ENCODE measurements at places on chromosomes 3 and 15.

GRCh38 chr3:133999891-134000685, 29.6 kb downstream of the SLCO2A1 start:
- DNase-seq: no peak

DNA sequence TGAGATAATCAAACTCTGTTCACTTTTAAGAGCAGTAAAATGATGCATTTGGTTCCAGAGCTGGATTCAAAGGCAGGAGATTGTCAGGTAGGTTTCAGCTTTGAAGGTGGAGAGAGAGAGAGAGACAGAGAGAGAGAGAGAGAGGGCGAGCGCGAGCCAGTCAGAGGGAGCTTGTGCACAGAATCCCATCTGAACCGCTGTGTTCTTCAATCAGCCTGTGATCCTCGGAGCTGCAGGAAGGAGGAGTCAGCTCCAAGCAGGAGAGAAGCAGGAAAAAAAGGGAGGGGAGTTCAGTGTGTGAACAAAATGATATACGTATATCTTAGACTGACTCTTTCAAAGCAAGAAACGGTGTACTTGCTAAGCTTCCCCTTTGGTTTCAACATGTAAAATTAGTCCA, at the start of gene GPR149:
GPR149 (minus strand) TSS at position 177 of the 400 bp plus-strand sequence. CDS start 575 bp downstream, outside the sequence.
- DNase-seq: peak; percentile 65

DNA sequence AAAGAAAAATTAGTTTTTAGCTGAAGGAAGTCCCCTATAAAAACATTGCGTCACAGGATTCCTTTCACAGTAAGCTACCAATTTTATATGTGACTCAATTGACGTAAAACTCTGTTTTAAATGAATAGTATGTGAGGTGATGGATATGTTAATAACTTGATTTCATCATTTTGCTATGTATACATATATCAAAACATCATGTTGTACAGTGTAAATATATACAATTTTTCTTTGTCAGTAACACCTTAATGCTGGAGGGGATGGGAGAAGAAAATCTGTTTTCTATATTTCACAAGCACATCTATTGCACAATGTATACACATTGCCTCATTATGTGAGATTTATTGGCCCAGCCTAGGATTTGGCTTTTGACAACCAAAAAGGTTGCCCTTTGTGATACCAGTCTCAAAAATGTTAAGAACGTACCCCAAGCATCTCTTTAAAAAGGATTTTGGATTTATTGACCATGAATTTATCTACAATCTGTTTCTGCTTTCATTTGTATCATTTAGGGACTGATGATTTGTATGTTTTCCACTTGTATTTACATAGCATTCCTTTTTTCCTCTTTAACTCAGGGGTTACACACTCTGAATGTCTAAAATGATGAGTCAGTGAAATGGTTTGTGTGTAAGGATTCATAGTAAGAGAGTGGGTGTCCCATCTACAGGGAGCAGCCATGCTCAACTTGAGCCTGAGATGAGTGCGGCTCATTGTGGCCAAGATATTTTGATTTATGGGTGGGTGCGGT, 62.6 kb downstream of the CRTC3 start:
- no peak for DNase-seq

GRCh38 chr3:150275941-150276340, 132.2 kb upstream of the TSC22D2 start:
- DNase-seq: no peak

GRCh38 chr15:57752436-57752835, 45.9 kb downstream of the POLR2M start:
- DNase-seq: no peak

DNA sequence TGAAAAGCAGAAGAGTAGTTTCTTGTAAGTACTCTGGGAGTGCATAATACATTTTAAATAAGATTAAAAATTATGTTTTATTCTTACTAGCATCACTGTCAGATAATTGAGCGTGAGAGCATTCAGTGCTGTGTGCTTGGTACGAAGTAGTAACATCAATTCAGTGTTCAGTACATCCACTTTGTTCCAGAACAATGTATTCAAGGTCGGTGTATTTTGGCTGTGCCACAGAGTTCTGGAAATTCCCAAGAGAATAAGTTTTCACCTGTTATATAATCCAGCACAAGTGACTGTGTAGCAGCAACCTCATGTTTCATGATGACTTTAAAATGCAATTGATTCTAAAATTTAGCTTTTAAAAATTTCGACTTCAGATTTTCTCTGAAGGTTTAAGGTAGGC, 130.6 kb downstream of the IGF1R start:
- no peak for DNase-seq

- DNase-seq: no peak
These were observed 247.4 kb downstream of the KBTBD8 start for GRCh38 chr3:67245545-67245944.

DNA sequence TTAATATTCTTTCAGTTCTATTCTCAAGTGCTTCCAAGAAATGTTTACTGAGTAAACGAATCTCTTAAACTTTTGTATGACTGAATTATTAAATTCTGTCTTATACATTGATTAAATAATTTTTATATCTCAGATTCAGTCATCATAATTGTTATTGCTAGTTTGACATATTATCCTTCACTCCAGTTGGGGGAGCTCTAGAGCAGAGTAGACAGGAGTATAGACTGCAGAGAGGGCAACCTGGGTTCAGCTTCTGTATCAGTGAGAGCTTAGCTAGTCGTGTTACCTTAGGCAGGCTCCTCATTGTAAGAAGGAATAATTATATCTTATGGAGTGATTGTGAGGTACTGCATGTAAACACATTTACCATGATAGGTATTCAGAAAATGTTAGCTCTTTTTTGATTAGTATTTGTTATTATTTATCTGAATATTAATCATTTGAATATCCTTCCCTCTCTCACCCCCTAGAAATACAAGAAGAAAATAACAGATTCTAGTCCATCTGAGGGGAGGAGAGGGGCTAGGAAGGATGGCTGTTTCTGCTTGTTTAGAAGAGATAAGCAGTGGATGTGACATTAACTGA, 31.0 kb upstream of the ZCWPW2 start:
- DNase-seq: no peak

GRCh38 chr3:42117175-42118008, 26.2 kb downstream of the TRAK1 start:
- no peak for DNase-seq

GRCh38 chr3:18153571-18154173, 271.5 kb downstream of the SATB1 start:
- no peak for DNase-seq

DNA sequence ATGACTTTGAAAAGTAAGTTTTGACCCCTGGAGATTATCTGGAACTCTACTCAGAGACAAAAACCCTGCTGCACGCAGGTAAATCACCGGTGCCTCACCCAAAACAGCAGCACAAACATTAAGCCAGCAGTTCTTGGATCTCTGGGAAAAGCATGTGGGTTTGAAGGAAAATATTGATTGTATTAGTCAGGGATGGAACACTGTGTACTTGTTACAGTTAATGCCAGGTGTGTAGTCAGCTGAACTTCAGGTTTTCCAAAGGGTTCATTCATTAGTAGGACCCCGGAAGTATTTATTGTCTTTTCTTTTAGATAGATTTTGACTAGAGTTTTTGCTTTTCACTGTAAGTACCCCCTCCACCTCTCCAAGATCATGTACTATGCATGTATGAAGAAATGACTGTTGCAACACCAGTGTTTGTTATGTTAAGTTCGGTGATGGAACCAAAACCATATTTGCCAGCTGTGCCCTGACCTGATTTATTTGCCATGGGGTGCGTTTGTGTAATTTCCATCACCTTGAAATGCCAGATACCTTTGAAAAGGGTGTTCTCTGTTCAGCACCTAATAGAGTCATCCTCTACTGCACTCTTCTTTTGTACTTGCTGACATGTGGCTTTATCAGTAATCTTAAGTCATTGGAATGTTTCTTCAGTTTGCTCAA, 14.5 kb downstream of the ARHGEF26 start:
- DNase-seq: no peak

DNA sequence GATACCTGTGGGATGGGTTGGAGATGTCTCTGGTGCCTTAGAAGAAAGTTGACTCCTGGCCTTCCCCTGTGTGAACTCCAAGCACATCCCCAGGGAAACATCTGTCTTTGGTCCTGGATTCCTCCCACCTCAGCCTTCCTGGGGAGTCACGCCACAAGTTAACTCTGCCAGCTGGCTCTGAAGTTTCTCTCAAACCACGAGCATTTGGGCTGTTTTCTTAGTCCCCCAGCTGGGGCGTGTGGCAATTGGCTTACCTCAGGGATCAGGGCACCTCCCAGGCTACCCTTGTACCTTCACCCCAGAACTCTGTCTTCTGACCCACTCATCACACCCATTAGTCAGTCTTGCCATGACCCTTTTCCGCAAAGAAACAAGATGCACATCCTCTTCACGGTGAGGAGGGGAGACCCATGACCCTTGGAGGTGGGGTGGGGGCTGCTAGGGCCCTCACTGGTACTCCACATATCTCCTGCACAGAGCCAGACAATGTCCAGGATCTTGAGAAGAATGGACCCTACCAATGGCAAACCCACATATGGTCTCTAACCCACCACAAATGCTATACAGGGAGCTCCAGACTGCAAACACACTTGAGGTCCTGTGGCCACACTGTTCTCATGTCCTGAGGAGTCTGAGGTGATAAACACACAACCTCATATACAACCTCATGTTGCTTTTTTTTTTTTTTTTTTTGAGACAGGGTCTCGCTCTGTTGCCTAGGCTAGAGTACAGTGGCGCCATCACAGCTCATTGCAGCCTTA, 3.9 kb downstream of the NEIL1 start:
- DNase-seq: no peak

DNA sequence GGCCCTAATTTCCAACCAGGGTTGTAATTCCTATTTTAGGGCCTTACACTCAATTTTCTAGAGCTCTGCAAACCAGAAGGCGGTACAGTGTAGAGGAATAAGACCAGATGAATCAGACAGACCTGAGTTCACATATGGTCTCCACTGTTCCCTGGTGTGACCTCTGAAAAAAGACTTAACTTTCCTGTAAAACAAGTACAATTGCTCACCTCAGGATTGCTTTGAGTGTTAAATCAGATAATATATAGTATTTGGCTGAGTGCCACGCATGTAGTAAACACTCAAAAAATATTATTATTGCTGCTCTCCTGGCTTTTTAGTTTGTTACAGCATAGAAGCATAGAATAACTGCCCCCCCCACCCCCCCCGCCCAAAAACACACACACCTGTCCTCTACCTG, 51.0 kb upstream of the STT3B start:
- DNase-seq: no peak

- no peak for DNase-seq
These were observed 105.0 kb downstream of the GRM7 start for GRCh38 chr3:6965881-6966280.

DNA sequence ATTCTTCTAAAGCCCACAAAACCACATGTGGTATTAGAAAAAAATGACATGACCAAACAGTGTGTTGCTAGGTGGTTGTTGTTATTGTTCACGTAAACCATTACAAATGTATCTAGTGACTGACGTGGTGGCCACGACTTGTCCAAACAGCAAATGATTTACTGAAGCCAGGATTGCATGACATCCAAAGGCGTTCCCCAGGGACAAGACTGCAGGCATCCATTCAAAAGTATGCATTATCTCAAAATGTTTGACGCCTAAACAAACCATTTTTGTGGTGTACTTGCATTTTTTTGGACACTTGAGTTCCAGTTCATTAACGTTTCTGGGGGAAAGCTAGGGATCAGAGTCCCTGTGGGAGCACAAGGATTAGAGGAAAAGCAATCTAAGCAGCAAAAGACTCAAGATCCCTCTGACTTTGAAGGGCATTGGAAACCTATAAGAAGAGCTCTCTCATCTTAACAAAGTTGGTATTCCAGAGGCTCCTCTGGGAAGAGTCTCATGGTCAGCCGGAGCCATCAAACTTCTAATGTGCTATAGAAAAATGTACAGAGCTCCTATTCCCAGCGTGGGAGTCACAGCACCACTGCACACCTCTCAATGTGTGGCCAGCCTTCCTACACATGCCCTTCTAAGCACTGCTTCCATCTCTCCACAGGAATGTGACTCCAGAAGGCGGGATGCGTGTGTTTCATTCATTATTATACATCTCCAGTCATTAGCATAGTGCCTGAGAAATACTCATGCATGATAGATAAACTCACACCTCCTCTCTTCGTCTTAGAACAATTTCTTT, 62.9 kb downstream of the FBN1 start:
- DNase-seq: no peak

Data from NCI-H1417 treated with DMSO at 0.1 percent for 48 hours (cell line).